ENCODE measurements at places on chromosomes 3 and 15. TPM values are rescaled to one million over a fixed set of nuclear protein-coding genes. Genes with fewer than 3 reads are reported as not detected.
A peak's percentile ranks its signal among the peaks of the same experiment; 100 is the strongest.

Gene MEX3B
- polyA plus RNA-seq, result 0.89 TPM

Gene TADA3
- polyA plus RNA-seq, result 41.6 TPM

Gene NEK4
- 5.8 TPM for polyA plus RNA-seq

Gene HPS3
- 9.3 TPM for polyA plus RNA-seq

Gene TIMP4
- polyA plus RNA-seq, result 1.4 TPM

Gene CDHR4
- polyA plus RNA-seq, result 9.8 TPM

Gene ATG3
- polyA plus RNA-seq, result 80.9 TPM

Gene SLC9A9
- 4.7 TPM for polyA plus RNA-seq

Gene FBXW12
- not detected for polyA plus RNA-seq

Gene AMT
- 3.8 TPM for polyA plus RNA-seq

Gene LINGO1
- polyA plus RNA-seq, result 0.33 TPM

Gene CSTA
- polyA plus RNA-seq, result 52.5 TPM

Gene BRK1
- 136 TPM for polyA plus RNA-seq

Gene HRG
- polyA plus RNA-seq, result not detected

- DNase-seq, result no peak
These were observed 100.0 kb downstream of the CACNA2D3 start for GRCh38 chr3:54222316-54222715.

- DNase-seq, result peak; percentile 77
These were observed 113.1 kb downstream of the ABI3BP start for GRCh38 chr3:100880072-100880471.

GRCh38 chr15:65856821-65857455, 12.4 kb upstream of the RAB11A start:
- peak; percentile 43 for DNase-seq

DNA sequence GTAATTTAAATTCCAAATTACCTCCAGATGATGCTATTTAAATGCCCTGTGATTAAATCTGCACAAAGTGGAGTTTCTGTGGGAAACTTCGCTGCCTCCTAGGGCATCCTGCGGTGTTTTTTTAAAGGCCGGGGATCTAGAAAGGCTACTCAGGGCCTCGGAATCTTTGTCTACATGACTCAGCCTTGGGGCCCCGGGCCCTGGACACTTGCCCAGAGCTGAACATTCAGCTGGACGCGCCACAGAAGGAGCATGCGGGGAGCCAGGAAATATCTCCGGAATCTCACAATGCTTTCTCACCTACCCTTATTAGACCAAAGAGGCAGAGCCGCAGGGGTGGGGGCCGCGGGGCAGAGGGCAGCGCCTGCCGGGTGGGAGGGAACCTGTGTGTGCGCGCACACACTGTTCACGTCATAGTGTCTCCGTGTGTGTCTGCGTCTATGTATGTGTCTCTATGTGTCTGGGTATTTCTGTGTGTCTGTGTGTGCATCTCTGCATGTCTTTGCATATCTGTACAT, 145.5 kb upstream of the TPM1 start:
- DNase-seq, result peak; percentile 91

DNA sequence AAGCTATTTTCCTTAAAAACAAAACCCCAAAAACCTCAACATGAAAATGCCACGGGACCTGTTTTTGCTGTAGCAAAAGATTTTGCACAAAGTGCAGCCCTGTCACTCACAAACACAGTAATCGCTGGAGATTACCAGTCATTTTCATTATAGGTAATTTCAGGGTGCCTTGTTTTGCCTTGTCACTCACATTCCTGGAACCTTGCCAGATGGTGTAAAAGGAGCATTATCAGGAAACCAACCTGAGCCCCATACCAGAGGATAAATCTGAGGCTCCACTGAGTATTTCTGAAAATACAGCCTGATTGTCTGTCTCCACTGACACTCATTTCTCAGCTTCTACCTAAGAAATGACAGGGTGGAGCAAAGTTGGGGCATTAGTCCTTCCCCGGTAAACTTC, 791.3 kb upstream of the LMCD1 start:
- no peak for DNase-seq

DNA sequence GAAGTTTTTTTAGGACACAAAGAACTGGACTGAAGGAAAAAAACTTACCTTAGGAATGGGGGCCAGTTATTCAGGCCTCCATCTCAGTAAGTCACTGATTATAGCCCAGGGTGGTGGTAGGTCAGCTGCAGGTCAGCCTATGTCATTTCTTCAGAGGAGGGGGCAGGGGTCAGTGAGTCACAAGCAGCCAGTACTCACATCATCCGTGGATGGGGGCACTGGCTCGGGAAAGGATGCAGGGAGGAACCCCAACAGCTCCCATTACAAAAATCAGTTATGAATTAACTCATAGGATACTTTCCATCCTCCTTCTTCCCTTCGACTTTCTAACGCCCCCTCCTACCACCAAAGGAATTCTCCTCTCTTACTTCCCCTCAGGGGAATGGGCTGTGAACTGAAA, 578.3 kb downstream of the PDCD6IP start:
- DNase-seq, result no peak

DNA sequence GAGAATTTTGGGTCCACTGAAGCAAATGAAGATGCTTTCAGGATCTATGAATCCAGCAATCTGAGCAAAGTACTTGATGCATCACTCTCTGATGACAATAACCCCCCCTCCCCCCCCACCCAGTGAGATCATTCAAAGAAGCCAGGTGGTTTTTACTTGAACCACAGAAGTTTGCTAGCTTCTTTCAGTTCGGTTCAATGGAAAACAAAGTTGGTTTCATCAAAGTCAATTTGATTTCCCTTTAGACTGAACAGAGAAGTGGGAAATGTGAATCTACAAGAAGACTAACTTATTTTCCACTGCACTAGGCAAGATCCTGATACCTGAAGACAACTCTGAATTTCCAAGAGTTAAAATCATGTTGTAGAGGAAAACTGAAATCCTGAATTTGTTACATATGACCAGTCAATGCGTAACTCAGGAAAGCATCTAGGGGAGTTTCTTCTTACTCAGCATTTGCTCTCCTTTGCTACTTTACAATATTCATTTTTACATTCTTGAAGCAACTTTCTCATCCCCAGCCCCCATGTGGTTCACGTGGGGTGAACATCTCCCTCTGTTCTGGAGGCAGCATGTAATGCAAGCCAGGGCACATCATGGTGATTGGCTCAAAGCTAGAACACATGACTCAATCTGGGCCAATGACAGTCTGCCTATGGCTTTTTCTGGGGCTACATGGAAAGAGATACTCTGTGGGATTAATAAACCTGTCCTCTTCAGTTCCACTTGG, 572.6 kb downstream of the FOXP1 start:
- no peak for DNase-seq

DNA sequence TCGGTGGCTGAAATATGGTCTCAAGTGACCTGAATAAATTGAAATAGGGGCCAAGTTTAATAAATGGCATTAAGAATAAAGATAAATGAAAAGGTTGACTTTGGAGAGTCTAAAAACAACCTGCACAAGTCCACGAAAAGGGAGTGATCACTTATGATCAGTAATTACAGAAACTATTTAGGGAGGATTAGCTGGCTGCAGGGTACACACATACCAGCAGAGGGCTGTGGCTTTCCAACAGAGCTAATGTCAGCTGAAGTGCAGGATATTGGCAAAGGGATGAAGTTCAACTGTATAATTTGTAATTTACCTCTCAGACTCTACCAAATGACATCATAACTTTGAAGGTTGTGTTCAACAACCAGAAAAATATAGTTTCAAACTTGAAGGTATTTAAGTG, 86.8 kb downstream of the SYNPR start:
- DNase-seq, result peak; percentile 31

DNA sequence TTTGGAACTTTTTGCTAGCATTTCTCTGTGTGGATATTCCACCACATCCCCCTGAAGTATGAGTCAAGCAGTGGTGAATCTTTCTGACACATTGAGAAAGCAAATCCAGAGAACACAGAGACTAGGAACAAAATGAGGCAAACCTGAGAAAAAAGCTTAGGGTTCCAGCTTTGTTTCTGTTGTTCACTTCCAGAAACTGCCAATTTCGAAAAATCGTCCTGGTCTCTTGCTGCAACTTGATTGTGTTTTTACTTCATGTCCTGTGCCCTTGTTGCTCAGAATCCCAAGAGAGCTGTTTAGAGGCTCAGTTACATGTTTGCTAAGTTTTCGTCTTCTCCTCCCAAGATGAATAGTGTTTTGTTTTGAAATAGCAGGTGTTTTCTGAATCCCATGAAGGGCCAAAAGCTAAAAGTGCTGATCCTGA, 13.7 kb downstream of the MAP2K1 start:
- no peak for DNase-seq

DNA sequence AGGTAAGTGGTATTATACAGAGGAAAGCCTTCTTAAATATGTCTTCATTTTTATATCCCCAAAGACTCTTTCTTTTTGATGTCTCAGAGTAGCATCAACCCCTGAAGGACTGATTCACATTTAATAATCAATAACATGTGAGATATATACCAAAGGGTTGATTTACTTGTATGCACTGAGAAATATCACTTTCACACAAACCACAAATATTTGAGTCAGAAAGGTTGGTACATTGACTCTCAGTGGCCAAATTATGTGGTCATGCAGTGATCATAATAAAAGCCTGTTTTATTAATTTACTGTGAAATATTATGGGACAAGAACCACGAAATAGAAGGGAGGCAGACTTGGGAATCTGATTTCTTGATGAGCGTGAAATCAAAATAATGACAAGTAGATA, 329.0 kb downstream of the GBE1 start:
- DNase-seq, result no peak

- DNase-seq, result no peak
These were observed 797.5 kb downstream of the AGBL1 start for GRCh38 chr15:86877171-86877631.

GRCh38 chr3:124292329-124292728, 300.4 kb upstream of the ROPN1 start:
- DNase-seq, result no peak

- no peak for DNase-seq
These were observed 231.0 kb upstream of the WNT5A start for GRCh38 chr3:55718074-55718473.

GRCh38 chr3:142898346-142899213, 9.7 kb upstream of the PCOLCE2 start:
- DNase-seq, result no peak

DNA sequence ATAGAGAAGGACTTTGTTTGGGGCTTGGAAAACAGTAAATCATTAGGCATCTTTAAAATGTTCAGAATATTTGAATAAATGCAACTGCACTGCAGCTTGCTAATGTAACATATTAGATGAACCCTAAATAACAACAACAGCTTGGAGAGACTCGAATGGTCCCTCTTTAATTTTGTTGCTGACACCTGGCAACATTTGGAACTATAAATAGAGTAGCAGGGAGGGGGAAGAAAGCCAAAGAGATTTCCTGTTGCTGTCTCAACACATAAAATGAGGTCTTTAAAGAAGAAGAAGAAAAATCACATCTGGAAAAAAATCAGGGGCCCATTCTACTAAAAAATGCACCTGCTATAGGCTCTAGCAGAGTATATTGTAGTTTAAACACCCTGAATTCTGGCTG, 49.9 kb upstream of the DPPA4 start:
- no peak for DNase-seq

DNA sequence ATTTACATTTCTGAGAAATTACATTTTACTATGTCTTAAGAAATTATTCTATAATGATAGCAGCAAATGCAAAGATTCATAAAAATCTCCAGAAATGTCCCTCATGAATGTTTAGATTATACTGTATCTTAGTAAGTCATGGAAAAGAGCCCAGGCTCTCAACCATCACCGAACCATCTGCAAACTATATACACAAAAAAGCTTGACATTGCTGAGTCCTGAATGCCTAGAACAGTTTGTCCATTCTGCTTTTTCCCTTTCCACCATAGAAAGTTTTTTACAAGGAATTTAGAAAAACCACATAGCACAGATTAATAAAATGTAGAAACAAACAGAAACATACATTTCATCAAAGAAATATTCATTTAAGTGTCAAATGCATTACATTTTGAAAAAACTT, 83.6 kb downstream of the MYO9A start:
- DNase-seq, result no peak

GRCh38 chr3:59510576-59510975, 460.8 kb upstream of the CFAP20DC start:
- no peak for DNase-seq

DNA sequence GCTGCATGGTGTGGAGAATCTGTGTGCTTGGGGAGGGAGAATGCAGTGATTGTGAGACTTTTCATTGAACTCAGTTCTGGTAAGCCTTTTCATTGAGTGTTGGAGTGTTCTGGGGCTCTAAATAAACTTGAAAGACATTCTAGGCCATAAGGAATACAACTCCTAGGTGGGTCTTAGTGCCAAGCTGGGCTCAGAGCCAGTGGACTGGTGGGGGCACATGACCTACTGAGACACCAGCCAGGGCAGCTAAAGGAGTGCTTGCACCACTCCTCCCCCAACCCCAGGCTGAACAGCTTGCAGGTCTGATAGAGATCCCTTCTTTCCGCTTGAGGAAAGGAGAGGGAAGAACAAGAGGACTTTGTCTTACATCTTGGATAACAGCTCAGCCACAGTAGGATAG, 21.7 kb upstream of the KPNA4 start:
- no peak for DNase-seq

DNA sequence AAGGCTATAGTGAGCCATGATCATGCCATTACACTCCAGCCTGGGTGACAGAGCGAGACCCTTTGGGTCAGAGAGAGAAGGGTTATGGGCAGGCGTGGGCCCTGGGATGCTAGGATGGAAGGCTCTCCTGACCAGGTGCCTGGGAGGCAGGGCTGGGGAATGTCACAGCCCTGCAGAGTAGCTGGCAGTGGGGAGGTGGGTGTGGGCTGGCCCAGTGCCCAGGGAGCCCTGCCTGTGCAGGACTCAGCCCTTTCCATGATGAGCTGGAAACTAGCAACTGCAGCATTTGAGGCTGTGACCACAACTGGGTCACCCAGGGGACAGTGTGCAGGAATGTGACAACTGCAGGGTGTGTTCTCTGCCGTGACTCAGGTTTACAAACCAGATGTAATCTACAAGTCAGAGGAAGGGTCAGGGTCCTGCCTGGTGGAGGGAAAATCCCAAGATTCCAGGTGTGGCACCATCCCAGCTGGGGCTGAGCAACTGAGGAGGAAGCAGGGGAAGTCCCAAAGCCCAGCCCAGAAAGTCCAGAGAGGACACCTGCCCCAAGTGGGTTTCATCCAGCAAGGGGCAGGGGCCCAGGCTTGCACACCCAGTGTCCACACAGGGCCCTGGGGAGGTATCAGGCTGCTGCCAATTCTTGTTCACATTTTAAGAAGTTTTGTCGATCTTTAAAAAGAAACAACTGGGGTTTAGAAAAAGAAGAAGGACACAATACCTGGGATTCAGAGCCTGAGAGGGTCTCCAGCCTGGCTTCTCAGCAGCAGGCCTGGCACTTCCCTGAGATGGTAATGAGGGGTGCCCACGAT, 45.5 kb downstream of the SLC28A1 start:
- DNase-seq, result peak; percentile 30

DNA sequence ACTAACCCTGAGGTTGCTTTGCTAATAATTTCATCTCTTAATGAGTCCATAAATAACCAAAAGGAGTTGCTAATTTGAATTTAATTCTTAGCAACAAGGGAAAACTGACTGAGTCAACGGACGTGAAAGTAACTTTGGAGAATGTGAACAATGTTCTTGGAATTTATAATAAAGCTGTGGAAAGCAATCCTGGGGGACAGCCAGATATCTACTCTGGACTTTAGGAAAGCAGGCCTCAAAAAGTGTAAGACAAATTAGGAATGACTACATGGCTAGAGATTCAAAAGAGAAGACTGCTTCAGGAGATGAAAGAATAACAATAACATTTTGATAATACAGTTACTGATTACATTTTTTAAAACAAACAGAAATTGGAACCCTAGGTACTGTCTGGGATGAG, 318.4 kb upstream of the COL8A1 start:
- DNase-seq, result no peak

GRCh38 chr15:94749811-94750617, 518.7 kb downstream of the MCTP2 start:
- DNase-seq, result peak; percentile 68

GRCh38 chr3:62686503-62687294, 188.5 kb downstream of the CADPS start:
- no peak for DNase-seq

Data from lung (tissue), 17 donors.